ENCODE measurements at places on chromosomes 13 and 19. TPM values are rescaled to one million over a fixed set of nuclear protein-coding genes. Genes with fewer than 3 reads are reported as not detected.
A peak's percentile ranks its signal among the peaks of the same experiment; 100 is the strongest.

DNA sequence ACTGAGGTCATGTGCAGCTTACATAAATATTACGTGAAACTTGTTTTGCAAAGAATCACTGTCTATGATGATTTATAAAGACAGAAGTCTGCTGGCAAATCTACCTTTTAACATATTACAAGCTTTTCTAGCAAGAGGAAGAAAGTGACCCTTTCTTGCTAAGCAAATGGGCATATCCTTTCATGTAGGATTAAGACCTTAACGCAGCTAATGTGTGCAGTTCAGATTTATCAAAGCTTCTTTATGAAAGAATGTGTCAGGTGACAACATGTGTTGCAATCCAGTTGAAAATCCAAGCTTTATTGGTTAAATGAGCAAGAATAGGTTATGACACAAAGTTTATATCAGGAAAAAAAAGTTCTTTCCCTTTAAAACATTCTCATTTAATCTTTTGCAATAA lies 115.6 kb upstream of the NBEA start:
- no peak for DNase-seq

The TMTC4 gene
- 17.9 TPM for total RNA-seq

DNA sequence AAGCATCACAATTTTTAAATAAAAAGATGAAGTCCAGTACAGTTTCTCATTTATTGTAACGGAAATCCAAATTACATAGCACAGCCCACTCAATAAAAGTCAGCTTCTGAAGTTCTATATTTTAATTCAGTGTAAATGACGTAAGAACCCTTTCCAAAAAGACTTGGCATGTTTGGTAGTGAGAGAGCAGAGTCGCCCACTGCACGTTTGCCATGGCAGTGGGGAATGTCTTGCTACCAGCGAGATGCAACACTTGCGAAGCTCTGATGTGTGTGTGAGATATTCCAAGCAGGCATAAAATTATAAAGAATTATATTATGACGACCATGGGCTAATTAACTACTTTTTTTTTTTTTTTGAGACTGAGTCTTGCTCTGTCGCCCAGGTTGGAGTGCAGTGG lies 190.1 kb downstream of the SLC7A1 start:
- DNase-seq: no peak

The S1PR4 gene
- 1.7 TPM for total RNA-seq

DNA sequence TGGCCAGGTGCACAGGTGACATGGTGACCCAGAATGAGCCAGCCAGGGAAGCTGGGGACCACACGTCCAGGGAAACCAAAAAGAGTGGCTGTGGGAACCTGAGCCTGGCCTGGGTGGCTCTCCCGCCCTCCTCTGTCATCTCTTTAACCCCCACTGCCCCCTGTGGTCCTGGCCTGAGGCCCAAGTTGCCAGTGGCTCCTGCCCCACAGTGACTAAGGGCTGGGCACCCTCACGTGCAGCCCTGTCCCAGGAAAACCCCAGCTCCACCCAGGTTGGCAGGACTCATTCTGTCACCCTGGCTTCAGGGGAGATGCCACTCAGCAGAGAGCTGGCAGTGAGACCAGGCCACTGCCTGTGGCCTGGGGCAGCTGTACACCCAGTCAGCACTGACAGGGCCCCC lies 30.6 kb upstream of the ISYNA1 start:
- peak; percentile 74 for DNase-seq

DNA sequence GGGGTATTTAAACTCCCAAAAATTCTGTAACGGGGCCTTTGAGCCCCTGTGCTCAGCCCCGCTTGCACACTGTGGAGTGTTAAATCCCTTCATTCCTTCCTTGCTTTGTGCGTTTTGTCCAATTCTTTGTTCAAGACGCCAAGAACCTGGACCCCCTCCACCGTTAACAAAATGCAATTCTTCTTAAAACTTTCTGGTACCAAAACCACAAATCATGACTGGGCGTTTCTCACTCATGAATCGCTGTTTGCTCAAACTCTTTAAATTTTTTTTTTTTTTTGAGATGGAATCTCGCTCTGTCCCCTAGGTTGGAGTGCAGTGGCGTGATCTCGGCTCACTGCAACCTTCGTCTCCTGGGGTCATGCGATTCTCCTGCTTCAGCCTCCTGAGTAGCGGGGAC lies 881 bp downstream of the ZNF20 start:
- no peak for DNase-seq

The KLF1 gene
- total RNA-seq: not detected

The SRRM5 gene
- total RNA-seq: 0.12 TPM

DNA sequence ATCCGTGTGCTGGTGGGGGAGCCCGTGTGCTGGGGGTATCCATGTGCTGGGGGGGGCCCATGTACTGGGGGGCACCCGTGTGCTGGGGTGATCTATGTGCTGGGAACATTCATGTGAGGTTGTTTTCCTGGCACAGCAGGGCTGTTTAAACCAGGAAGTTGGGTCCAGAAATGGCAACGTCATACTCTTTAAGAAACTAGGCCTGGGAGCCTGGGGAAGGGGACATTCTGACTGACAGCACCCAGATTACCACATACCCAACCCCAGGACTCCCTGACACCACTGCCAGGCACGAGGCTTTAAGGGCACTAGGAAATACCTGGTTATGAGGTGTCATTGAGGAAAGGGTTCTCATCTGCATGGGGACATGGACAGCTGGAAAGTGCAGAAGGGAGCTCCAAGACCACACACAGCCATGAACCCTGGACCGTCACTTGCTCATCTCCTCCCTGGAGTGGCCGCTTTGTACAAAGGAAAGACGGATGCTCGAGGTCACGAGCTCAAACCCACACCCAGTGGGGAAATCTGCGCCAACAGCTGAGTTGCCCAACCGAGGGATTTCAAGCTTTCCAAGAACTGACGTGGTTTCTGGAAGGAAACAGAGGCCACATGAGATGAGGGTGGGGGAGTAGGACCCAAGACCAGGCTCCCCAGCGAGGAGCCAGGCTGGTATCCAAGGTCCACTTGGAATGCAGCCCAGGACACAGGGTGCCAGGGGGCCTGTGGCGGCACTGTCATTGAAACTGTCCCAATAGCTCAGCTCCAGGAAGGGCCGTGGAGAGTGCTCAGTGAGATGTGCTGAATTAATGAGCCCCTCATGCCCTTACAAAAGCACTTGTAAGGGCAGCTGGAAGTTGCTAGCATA lies 40.9 kb downstream of the RAB20 start:
- DNase-seq: peak; percentile 90

- DNase-seq: no peak
Measured at GRCh38 chr19:40663695-40664692, 26.5 kb downstream of the NUMBL start.

The SIGLEC5 gene
- total RNA-seq: 0.92 TPM

All from right lobe of liver (tissue), 6 donors.